Activated CD4-positive, alpha-beta memory T cell treated with anti-CD3 and anti-CD28 coated beads, Interleukin-2, amount 10 ng/mL, durations not matched to agents 7 days and 5 days (primary cell): ENCODE measurements at places on chromosomes 1 and 21. TPM values are rescaled to one million over a fixed set of nuclear protein-coding genes. Genes with fewer than 3 reads are reported as not detected.

The OR2L5 gene
- total RNA-seq: not detected

The PTGS2 gene
- 0.13 TPM for total RNA-seq

- no peak for DNase-seq
Observed at GRCh38 chr1:34792868-34793727, at the start of gene GJA4. Gene GJA4 (plus strand): TSS chr1:34792999. CDS start chr1:34794214, 1,215 bp downstream.

The GABRD gene
- total RNA-seq: not detected

The KAZN gene
- total RNA-seq: 0.30 TPM

GRCh38 chr1:30410153-30410851 lies 313.1 kb downstream of the MATN1 start:
- peak; percentile 8 for DNase-seq

DNA sequence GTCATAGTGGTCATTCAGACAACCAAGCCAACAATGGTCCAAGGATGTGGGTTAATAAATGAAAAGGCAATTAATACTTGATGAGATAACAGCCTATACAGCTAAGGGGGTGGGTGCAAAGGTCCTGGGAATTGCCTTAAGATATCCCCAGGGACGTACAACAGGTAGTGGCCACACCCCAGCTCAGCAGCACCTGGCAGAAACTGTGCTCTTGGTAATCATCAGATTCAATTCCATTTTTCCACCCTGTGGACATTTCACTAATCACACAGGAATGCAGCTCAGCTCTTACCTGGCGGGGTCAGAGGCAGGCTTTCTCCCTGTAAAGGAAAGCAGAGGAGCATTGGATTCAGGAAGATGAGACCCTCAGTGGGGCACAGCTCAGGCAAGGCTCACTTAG lies 32.9 kb downstream of the FCRL5 start:
- DNase-seq: no peak
